ENCODE measurements at places on chromosomes 3 and 15.

- DNase-seq = no peak
These were observed 8.5 kb upstream of the PHLDB2 start for GRCh38 chr3:111850537-111850936.

DNA sequence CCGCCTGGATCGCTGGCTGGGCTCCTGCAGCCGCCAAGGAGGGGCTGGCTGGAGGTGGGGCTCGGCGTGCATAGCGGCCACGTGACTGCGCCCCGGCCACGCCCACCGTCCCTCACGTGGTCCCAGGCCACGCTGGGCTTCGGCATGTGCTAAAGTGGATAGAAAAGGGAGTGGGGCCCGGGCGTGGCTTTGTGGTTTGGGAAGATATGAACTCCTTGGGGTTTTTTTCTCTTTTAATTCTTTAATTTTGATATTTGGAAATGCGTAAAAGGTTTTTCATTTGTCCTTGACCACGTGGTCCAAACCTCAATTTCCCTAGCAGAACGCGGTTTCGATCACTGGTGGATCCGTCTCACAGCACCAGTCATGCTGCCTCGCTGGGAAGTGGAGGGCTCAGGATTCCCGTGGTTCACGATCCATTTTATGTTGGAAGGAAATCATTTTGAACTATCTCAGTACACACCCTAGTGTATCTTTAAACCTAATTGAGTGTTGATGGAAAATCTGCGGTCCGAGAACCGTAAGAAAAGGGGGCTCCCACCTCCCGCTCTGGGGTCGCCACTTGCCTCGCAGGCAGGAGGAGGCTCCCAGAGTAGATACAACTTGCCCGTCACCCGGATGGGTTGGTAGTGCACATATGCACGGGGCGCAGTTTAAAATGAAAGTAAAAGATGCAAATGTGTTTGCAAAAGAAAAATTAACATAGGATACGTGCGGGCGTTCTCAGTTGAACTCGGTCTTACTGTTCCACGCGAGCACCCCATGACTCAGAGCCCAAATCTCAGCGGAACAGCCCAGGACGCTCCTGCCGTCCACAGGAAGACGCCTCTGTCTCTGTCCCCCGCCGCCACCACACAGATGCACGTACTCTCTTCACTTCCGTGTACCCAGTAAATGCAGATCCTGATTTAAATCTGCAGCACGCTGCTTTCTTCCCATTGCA, 141.9 kb downstream of the PGPEP1L start:
- peak; percentile 74 for DNase-seq

- no peak for DNase-seq
These were observed 349.3 kb downstream of the TIGIT start for GRCh38 chr3:114642951-114643741.

DNA sequence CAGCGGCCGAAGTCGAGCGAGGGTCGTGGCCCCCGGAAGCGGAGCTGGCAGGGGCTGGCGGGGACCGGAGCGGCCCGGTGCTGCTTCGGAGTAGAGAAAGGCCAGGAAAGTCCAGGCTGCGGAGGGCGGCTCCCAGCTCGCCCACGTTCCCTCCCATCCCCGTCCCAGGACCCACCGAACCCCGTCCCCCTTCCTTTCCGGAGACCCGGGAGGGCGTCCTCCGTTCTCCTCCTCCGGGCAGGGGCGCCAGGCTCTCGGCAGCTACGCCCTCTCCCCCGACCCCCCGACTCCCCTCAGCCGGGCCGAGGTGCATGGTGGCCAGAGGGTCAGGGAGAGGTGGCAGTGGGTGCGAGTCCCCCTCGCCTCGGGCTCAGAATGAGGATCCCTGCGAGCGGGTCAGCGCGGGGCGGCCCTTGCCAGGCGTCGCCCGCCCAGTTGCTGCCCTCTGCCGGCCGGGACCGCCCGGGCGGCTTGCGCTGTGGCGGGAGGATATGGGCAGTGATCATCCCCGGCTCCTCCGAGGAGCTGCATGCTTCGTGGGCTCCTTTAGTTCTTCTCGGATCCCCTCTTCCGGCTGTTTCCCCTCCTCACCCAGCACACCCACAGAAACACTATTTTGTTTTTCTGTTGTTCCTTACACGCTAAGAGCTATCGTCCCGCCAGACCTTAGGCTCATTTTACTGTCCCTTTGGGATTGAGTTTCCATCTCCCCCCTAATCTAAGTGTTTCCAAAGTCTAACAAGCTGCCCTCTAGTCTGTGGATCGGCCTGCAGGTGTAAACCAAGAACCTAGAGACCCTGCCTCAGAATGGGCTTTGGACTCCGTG, 744 bp upstream of the ALDH1A2 start:
- DNase-seq = peak; percentile 76

DNA sequence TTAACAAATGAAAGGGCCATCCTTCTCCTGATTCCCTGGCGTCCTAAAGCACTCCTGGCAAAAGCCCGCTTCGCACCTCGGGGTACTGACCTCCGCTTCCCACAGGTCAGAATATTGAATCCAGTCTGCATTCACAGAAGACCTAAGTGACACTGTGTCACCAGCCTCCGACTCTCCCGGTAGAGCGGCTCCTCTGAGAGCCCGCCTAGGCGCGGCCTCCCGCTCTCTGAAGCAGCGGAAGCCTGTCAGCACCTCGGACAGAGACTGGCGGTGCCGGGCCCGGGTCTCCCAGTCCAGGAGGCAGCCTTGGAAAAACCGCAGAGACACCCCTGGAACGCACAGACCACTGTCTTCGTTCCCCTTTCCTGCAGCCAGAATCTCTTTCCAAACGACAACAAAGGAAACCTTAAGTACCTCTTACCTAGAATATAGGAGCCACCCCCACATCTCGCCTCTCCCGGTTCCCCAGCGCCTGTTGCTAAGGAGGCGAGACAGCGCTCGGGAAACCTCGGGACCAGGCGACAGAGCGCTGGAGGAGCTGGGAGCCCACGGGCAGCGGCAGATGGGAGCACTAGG, 1.2 kb downstream of the GABRB3 start:
- DNase-seq = no peak

GRCh38 chr3:94737116-94737515, 674.3 kb downstream of the NSUN3 start:
- no peak for DNase-seq

- DNase-seq = no peak
These were observed 2.6 kb upstream of the MAP6D1 start for GRCh38 chr3:183827809-183828537.

GRCh38 chr3:138861798-138862197, 27.1 kb upstream of the PIK3CB start:
- DNase-seq = no peak

All from K562 (cell line).